Omental fat pad (tissue), 4 donors: ENCODE measurements at places on chromosomes 16 and 17. TPM values are rescaled to one million over a fixed set of nuclear protein-coding genes. Genes with fewer than 3 reads are reported as not detected.

DNA sequence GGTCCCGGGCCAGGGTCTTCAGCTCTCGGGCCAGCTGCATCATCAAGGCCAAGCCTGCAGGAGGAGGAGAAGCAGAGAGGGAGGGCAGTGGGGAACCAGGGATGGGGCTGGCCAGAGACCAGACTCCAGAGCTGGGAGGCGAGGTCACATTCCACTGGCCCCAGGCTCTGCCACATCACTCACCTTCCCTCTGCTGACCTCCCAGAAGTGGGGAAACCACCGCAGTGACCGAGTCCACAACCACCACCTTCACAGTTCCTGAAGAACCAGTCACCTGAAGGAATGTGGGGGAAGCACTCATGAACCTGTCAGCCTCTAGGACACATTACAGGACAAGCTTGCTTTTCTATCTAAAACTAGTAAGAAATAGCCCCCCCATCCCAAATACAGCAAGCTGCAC is 16.4 kb downstream of the RAD51D start:
- DNase-seq, result no peak

KLHL10 gene
- total RNA-seq, result not detected

GRCh38 chr17:11324846-11325420 is 83.9 kb downstream of the SHISA6 start:
- no peak for DNase-seq

DNA sequence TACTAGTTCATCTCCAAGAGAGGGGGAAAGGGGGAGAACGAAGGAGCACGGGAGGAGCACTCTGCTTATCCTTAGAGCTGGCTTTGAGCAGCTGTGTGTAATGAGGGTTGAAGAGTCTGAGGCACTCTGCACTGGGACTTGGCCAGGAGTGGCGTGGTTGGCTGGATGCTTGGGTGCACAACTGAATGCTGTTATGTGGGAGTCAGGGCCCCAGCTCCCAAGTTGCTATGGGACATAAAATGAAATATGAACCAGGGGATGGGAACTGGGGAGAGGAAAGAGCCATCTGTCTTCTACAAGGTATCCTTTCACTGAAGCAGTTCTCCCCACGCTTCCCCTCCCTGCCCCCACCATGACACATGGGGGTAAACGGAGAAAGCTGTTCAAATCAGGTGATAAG is 105.9 kb upstream of the ANKFN1 start:
- DNase-seq, result no peak

DNAH2 gene
- total RNA-seq, result 0.19 TPM

- DNase-seq, result no peak
Measured at GRCh38 chr17:8630227-8630801, at the start of gene MYH10. TSS of gene MYH10 (minus strand) at chr17:8630725. CDS start at chr17:8623246, 7,479 bp downstream.

GPRC5C gene
- total RNA-seq, result 18.9 TPM

DNA sequence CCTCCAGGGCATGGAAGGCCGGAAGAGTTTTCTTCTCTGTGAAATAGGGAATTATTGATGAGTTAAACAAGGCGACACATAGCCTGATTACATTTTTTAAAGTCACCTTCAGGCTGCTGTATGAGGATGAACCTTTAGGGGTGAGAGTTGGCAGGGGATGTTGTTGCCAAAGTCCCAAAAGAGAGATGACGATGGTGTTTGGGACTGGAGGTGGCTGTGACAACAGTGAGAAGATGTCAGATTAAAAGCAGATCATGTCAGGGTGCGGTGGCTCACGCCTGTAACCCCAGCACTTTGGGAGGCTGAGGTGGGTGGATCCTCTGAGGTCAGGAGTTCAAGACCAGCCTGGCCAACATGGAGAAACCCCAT is 16.8 kb upstream of the ASGR2 start:
- DNase-seq, result no peak

TAC4 gene
- total RNA-seq, result not detected

GRCh38 chr17:80586846-80587228 is 42.2 kb downstream of the RPTOR start:
- no peak for DNase-seq

ST3GAL2 gene
- 15.4 TPM for total RNA-seq

CHD9NB gene
- total RNA-seq, result 5.5 TPM

DNA sequence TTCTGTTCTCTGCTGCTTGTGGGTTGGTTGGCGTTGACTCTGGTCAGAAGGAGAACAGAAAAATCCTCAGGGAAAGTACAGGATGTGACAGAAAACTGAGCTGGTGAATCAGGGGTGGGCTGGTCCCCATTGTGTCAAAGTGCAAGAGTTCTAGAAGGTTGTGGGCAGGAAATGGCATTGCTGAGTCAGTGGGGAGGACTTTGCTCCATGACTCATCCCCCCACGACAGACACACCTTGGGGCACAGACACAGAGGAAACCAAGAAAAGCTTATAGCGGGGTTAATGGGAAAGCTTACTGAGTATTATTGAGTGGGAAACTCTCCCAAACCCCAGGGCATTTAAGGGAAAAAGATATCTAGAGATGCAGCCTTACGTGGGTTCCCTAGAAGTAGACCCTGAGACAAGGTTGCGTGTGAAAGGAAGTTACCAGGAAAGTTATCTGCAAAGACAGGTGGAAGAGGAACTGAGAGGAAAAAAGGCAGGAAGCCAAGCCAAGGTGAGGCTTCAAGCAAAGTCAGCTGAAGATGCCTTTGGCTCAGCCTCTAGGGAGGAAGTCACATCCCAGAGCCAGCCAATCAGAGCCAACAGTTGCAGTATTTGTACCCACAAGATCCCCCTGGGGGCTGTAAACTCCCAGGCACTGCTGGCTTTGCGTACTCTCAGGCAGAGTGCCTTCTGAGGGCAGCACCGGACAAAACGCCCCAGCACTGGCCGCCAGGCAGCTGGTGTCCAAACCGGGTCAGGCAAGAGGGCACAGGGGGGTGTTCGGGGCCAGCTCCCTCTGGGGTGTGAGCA is 86.4 kb downstream of the FOXL1 start:
- DNase-seq, result no peak
